Activated CD8-positive, alpha-beta memory T cell treated with anti-CD3 and anti-CD28 coated beads, Interleukin-2, amount 10 ng/mL, durations not matched to agents 7 days and 5 days (primary cell): ENCODE measurements at places on chromosomes 6 and 20. TPM values are rescaled to one million over a fixed set of nuclear protein-coding genes. Genes with fewer than 3 reads are reported as not detected.

Gene BPI
- not detected for total RNA-seq

Gene TINAG
- not detected for total RNA-seq

Gene MED23
- total RNA-seq, result 33.1 TPM

Gene IL17A
- not detected for total RNA-seq

Gene RAMACL
- total RNA-seq, result 0.29 TPM

Gene NPBWR2
- total RNA-seq, result not detected
